ENCODE measurements at places on chromosomes 6 and 20.
A peak's percentile ranks its signal among the peaks of the same experiment; 100 is the strongest.

- no peak for DNase-seq
These were observed 36.3 kb downstream of the CARMIL1 start for GRCh38 chr6:25315194-25316177.

- no peak for DNase-seq
These were observed 1.3 kb upstream of the SPATA25 start for GRCh38 chr20:45888681-45889080.

GRCh38 chr6:145017516-145017915 lies 717.8 kb downstream of the EPM2A start:
- DNase-seq, result no peak

GRCh38 chr20:8218861-8219260 lies 86.8 kb downstream of the PLCB1 start:
- no peak for DNase-seq

GRCh38 chr6:83114164-83114563 lies 46.7 kb downstream of the DOP1A start:
- DNase-seq, result no peak

- no peak for DNase-seq
These were observed 1.2 kb downstream of the FOXO3 start for GRCh38 chr6:108561742-108562502.

DNA sequence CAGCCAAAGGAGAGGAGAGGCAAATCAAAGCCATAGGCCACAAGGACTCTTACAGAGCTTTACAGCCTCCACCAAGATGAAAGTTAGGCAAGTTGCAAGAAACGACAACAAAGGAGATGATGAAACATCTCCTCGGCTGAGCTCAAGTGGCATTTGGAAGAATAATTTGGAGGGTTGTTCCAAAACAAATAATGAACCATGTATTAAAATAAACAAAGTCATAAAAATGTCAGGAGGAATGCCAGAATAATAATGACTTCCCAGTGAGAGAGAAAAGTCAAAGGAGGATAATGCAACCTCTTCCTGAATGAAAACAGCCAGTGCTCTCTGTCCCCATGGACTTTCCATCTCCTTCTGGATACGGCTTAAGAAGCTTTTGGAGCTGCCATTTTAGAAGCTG lies 371.4 kb upstream of the ID4 start:
- no peak for DNase-seq

DNA sequence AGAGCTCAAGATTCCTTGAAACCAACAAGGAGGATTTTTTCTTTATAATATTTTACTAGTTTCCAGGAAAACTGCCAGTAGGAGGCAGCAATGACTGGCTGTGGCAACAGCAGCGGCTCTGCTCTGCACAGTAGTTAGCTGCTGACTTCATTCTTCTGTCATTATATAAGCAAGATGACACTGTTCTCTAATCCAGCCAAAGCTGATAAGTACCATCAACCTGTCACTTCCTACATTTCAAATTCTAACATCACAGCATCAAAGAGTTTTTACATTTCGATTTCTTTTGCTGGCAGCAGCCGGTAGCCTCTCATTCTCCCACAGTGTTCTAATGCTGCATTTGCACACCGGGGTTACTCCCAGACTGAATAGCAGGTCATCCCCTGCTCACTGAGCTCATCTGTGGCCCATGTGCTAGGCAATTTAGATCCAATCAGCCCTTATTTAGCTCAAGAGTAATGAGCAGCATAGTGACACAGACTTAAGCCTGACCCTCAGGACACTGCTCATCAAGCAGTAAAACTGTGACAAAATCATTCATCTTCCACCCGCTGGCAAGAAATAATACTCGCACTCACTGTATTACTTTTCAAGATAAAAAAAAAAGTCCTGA lies 67.8 kb downstream of the MMS22L start:
- DNase-seq, result peak; percentile 70

DNA sequence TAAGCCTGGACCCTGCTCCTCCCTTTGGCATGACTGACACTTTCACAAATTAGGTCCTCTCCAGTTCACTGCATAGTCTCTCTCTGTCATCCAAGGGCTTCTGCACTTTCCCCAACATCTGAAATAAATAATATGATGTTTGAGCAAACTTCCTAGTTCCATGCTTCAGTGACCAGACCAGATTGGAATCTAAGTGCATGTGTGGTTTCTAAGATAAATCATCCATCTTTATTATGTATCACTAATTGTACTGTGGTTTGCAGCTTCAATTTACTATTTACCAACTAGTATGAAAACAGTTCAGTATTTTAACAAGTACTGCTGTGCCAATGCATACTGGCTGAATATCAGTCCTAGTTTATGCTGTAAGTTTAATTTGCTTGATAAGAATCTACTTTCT lies 18.7 kb downstream of the SESN1 start:
- DNase-seq, result no peak

DNA sequence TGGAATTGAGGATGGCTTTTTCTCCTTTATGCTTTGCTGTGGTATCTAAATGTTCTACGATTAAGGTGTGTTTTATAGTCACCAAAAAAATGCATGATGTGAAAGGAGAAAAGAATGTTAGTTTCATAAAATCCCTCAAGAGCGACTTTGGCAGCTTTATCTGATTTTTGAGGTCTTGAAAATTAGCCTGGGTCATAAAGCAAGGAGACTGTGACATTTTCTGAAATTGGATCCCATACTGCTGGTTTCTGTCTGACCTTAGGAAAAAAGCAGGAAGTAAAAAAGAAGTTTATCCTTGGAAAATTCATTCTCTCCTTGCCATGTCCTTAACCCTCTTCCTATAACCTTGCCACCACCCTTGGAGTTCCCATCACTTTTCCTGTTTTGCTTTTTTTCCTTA lies 525.3 kb downstream of the CD83 start:
- no peak for DNase-seq

GRCh38 chr20:3777381-3777715 lies 3.9 kb downstream of the SPEF1 start:
- no peak for DNase-seq

- DNase-seq, result no peak
These were observed 51.7 kb downstream of the MYH7B start for GRCh38 chr20:35007413-35007812.

DNA sequence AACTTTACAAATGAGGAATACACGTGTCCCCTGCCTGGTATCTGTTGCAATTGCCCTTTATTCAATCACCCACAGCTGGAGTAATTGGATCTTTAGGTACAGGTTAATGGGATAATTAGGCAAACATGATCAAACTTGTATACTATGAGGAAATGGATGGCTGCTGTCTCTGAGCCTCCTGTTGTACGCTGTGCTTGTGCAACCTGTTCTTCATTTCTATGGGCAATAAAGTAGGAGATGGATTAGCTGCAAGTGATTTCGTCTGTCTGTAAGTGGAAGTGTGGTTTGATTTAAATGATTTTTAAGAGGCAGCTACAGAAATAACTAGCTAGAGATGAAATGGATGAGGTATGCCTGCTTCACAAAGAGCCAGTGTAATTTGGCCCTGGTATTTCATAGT lies 474.1 kb downstream of the RNF144B start:
- DNase-seq, result no peak

DNA sequence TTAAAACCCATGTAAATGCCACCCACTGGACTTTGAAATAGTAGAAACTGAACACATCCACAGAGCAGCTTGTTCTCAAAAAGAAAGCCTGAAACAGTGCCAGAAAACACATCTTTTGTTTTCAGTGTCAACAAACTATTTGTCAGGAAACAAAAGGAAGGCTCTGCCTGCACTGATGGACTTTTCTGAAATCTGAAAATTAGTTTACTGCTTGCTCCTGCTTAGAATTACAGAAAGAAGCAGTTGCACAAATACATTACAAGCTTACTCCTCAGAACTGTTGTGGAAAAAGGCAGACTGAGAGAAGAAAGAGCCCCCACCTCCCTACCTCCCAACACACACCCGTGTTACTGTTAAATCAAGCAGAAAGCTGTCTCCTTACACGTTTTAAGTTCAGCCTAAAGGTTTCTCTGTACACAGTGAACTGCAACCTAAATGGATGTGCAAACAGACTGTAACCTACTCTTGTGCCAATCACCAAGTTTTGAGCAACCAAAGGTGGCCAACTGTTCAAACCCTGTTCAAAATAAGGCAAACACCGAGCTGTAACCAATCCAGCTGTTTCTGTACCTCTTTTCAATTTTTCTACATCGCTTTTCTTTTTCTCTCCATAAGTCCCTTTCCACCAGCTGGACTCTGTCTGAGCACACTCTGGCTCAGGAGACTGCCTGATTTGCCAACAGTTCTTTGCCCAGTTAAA lies 43.7 kb downstream of the FRK start:
- peak; percentile 70 for DNase-seq

GRCh38 chr6:89352278-89353117 lies at the start of gene UBE2J1:
Gene UBE2J1, minus strand, starts transcription at chr6:89352722. Its CDS starts 153 bp downstream, at chr6:89352569.
- peak; percentile 90 for DNase-seq

GRCh38 chr6:151128763-151129370 lies 110.9 kb upstream of the AKAP12 start:
- DNase-seq, result no peak

DNA sequence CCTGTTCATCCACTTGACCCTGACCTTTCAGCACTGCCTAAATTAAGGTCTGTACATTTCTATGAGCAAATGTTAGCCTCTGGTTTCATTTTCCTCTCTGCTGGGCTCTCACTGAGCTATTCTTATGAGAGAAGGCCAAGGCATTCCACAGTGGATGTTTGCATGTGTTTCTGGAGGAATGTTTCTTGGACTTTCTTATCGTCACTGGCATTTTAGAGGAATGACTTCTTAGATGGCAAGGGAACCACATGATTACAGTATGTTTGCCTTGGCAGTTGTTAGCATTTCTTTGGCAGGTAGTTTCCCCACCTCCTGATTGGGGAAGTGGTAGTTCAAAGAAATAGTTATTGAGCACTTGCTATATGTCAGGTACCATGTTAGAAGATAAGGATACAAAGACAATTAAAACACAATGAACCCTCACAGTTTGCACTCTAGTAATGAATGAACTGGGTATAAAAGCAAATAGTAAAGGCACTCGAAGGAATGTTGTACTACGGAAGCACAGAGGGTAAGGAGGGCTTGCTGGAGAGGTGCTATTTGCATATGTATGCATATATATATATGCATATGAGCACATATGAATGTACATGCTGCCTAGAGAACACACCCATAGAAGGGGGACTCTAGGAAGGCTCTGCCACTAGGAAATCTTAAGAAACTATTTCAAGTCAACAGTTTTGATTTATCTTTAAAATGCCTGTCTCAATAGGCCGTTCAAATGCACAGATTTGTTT lies 307.4 kb downstream of the EYA4 start:
- DNase-seq, result no peak

- peak; percentile 86 for DNase-seq
These were observed 146.9 kb downstream of the PHACTR3 start for GRCh38 chr20:59751075-59751711.

DNA sequence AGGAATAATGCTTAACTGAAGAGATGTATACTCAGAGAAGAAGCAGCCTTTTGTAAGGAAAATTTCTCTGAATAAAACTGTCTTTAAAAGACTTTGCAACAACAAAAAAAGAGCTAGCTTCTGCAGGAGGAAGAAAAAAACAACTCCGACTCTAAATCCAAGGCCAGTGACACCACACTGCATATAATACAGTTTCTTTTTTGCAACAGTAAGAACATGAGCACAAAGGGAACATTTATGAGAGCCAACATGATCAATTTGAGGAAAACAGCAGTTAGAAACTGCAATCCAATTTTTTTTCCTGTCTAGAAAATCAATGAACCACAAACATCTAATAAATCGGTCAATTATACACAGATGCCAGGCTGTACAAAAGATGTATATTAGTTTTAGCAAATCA lies 42.9 kb upstream of the UST start:
- peak; percentile 5 for DNase-seq

DNA sequence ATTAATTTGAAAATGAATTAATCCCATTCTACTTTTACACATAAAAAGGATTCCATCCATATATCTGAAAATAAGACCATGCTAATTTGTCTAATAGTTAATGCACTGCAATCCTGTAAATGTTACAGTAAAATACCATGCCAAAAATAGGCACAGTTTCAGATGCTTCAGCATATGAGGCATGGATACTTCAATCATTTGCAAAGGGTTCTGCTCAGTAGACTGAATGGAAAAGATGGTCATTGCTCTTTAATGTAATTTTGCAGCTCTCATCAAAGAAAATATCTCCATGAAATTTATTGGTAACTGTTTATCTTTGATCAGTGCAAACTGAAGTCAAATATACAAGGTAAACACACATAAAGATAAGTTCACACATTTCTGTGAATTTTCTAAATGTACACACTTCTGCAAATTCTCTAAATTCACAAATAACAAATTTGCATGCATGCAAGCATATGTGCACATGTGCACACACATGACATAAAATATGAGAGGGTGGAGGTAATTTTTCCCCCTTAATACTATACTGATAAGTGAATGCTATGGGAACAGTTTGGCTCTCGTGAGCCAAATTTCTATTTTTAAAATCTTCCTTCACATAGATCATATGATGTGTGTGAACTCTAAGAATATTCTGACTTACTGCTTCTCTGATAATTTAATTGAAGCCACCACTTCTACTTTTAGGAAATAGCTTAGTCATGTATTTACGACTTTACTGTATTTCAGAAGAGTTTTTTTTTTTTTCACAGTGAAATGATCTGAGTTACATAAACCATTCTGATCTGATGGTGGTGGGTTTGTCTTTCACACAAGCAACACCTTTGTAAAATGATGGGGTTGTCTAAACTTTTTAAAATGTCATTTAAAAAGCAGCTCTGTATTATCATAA lies 996.8 kb upstream of the CITED2 start:
- no peak for DNase-seq

DNA sequence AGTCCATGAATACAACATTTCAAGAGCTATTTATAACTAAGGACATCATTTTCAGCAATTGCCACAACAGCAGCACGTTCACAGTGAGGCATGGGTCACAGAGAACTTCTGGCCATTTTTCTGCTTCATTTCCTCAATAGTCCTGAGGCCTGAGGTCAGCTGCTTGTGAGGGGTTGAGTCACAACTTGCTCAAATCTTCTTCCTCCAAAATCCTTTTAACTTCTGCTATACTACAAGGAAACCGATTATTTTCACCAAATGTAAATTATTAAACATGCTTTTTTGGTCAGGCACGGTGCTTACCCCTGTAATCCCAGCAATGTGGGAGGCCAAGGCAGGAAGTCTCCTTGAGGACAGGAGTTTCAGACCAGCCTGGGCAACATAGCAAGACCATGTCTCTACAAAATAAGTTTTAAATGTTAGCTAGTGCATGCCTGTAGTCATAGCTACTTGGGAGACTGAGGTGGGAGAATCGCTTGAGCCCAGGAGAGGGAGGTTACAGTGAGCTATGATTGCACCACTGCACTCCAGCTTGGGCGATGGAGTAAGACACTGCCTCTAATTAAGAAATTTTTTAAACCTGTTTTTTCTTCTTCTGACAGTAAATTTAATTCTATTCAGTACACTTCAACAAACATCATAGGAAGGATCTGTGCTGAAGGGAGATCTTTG lies 11.1 kb upstream of the SLC16A10 start:
- no peak for DNase-seq

DNA sequence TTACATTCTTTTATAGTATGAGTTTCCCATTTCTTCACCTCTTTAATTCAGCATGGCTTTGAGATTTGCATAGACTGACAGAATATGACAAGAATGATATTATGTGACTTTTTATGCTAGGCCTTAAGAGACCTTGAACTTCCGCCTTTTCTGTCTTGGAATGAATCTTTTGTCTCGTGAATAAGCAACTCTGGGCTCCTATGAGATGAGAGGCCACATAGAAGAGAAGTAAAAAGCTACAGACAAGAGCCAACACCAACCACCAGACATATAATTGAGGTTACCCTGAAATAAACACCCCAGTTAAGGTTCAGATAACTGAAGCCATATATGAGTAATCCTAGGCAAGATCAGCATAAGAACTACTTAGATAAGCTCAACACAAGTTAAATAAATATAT lies 600.8 kb downstream of the MEI4 start:
- no peak for DNase-seq

GRCh38 chr20:20210943-20211273 lies 157.0 kb upstream of the INSM1 start:
- no peak for DNase-seq

Measured in midbrain (tissue), 1 donor.